ENCODE measurements at places on chromosomes 7 and 10.

DNA sequence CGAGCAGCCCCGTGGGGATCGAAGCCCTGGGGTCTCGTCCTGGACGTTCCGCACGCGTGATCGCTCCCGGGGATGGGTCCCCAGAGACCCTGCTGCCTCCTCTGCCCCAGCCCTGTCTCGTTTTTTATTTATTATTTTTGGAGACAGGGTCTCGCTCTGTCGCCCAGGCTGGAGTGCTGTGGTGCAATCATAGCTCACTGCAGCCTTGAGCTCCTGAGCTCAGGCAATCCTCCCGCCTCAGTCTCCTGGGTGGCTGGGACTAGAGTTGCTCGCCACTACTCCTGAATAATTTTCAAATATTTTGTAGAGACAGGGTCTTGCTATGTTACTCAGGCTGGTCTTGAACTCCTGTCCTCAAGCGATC lies 319 bp upstream of the STX1A start:
- no peak for DNase-seq

DNA sequence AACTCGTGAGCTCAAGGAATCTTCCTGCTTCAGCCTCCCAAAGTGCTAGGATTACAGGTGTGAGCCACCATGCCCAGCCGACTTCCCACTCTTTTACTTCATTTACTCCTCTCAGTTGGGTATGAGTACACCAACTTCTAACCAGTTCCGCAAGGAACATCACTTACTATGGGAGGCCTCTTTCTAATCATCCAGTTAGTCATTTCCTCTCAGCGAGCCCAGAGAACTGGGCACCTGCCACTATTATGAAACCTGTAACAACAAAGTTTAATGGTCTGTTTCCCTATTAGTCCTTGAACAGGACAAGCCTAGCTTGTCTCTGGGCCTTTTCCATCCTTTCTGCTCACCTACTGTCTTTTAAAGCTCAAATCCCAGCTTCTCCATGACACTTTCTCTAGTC lies 88.8 kb downstream of the DNMBP start:
- DNase-seq: no peak

DNA sequence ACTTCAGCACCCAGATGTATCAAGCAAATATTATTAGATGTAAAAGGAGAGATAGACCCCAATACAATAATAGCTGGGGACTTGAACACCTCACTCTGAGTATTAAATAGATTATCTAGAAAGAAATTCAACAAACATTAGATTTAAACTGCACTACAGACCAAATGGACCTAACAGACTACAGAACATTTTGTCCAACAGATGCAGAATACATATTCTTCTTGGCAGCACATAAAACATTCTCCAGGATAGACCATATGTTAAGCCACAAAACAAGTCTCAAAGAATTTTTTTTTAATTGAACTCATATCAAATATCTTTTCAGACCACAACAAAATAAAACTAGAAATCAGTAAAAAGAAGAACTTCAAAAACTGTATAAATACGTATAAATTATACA lies 130.4 kb downstream of the MTERF1 start:
- no peak for DNase-seq

DNA sequence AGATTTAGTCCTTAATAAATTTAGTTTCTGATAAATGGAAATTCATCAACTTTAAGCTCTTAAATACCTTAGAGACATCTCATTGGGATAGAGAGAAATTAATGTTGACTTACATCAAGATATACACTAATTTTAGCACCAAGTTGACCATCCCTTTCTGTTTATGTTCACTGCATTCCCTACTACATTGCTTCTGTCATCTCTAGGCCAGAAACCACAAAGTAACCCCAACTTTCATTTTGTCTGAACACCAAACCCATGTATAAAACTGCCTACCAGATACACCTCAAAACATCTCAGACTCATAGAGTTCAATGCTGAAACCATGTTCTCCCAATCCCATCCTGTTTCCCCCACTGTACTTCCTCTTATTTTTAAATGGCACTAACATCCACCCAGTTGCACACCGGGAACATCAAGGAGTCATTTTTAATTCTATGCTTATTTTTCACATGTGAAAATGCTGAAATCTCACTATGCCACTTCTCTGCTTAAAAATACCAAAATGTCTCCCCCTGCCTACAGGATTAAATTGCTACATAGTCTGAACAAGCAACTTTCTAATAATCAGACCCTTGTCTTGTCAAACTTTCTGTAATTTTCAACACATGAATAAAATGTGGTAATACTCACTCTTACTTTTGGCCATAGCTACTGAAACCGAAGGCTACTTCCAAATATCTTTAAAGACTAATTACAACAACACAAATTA lies 201.6 kb downstream of the SEMA3D start:
- no peak for DNase-seq
